GM23248 (cell line): ENCODE measurements at places on chromosomes 5 and 9. TPM values are rescaled to one million over a fixed set of nuclear protein-coding genes. Genes with fewer than 3 reads are reported as not detected.

DNA sequence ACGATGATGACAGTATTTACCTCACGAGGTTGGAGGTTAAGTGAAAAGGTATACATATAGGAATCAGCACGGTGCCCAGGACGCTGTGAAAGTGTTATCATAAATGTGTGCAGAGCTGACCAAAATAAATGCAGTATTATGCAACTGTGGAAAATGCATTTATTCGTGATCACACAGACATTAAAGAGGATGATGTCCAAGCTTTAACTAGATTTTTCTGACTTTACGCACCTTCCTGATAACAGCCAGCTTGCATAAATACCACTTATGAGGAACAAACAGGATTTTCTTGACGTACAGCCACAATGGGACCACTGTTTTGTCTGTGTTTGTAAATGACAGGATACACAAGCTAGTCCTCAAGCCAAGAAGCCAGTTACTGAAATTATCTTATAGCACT lies 71.4 kb upstream of the ATP10B start:
- no peak for DNase-seq
- H3K27ac ChIP-seq: no peak overlapping the region
- no peak overlapping the region for H3K4me3 ChIP-seq

Gene RANBP17
- total RNA-seq: 3.8 and 5.6 TPM in 2 replicates

- no peak overlapping the region for H3K27ac ChIP-seq
- H3K27me3 ChIP-seq: no peaks in the 10 kb centered on the region
- no peak overlapping the region for H3K4me3 ChIP-seq
- peaks cover 15% of the 10 kb centered on the region for H3K4me1 ChIP-seq
These were observed 10.6 kb upstream of the GPX8 start for GRCh38 chr5:55149308-55149795.

GRCh38 chr5:40221255-40221654 lies 458.5 kb upstream of the PTGER4 start:
- DNase-seq: no peak
- H3K4me1 ChIP-seq: peaks cover 22% of the 10 kb centered on the region
- H3K27me3 ChIP-seq: no peaks in the 10 kb centered on the region
- H3K36me3 ChIP-seq: no peaks in the 10 kb centered on the region

DNA sequence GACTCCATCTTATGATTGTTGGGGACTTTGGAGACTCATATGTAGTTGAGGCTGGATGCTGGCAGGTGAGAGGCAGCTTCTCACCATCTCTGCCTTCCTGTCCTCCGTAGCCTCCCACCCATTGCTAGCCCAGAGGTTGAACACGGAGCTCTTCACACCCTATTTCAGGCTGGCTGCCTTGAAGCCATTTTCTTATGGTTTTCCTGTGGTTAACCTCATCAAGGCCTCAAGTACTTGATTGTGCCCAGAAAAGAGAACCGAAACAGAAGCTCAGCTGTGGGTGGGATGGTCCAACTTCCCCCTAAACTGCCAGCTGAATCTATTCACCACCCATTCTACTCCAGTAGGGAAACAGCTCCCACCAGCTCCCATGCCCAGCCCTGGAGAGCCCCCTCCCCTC lies 102.9 kb downstream of the LIFR start:
- H3K27me3 ChIP-seq: 0 out of 2 replicates have a peak, but pooled peaks cover 3% of the 10 kb centered on the region
- no peak for DNase-seq
- H3K36me3 ChIP-seq: no peaks in the 10 kb centered on the region
- H3K4me3 ChIP-seq: no peak overlapping the region
- no peak overlapping the region for H3K27ac ChIP-seq
